ENCODE measurements at places on chromosomes 2 and 18. TPM values are rescaled to one million over a fixed set of nuclear protein-coding genes. Genes with fewer than 3 reads are reported as not detected.

The SATB2 gene
- total RNA-seq = 1.3 TPM

The RSAD2 gene
- total RNA-seq = 4.3 TPM

The TDRD15 gene
- total RNA-seq = 0.08 TPM

The IL36B gene
- not detected for total RNA-seq

The TGFA gene
- total RNA-seq = 1.1 TPM

DNA sequence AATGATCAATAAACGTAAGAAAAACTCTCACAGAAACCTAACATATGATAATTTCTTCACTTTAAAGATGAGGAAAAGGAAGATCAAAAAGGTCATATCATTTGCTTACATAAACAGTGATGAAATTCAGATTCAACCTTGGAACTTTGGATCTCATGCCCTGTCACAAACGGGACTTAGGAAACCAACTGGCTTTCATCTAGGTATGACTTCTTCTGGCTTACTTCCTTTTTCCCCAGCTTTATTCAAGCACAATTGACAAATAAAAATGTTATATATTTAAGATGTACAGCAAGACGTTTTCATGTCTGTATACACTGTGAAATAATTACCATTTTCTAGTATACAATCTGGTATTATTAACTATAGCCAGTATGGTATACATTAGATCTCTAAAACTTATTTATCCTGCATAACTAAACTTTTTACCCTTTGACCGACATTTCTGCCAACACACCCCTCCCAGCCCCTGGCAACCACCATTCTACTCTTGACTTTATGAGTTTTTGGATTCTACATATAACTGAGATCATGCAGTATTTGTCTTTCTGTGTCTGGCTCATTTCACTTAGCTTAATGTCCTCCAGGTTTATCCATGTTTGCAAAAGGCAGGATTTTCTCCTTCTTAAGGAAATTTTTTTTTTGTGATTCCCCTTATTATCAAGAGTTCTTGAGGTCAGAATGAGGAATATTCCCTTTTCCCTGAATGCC is 46.0 kb upstream of the COBLL1 start:
- no peak for DNase-seq

- DNase-seq = no peak
Measured at GRCh38 chr2:173357346-173357745, 2.7 kb downstream of the CDCA7 start.

DNA sequence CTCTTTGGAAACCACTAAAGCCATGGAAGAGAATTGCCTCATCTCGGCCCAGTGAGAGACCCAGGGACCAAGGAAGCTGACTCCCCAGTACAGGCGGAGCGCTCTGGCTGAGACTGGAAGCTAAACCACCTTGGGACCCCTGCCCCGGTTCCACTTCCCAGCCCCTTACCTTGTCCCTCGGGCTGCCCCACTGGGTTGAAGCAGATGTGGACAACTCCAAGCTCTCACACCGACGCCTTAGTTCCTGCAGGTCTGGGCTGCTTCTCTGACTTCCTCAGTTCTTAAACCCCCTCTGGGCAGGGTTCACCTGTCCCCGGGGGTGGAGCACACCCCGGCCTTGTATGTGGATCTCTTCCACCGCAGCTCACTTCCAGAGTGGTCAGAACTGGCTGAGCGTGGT is 266.2 kb downstream of the PHLPP1 start:
- DNase-seq = no peak

- DNase-seq = no peak
Measured at GRCh38 chr2:194166818-194167217, 1490.2 kb upstream of the SLC39A10 start.

GRCh38 chr2:136919682-136920081 is 154.3 kb downstream of the THSD7B start:
- no peak for DNase-seq

DNA sequence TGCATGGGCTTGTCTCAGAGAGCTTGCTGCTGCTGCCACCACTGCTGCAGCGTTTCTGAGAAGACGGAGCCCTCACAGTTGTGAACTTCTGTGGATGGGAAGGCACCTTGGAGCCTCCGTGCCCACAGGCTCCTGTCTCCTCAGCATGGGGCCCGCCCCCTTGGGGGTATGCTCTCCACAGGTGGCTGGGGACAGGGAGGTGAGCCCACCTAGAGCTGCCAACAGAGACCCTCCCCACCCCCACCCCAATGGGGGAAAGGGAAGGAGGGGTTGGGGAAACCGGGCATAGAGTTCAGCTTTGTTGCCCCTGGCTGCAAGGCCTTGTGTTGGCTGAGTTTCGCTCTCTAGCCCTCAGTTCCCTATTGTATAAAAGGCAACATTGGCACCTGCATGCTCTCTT is 76.1 kb downstream of the INPP4A start:
- DNase-seq = no peak

DNA sequence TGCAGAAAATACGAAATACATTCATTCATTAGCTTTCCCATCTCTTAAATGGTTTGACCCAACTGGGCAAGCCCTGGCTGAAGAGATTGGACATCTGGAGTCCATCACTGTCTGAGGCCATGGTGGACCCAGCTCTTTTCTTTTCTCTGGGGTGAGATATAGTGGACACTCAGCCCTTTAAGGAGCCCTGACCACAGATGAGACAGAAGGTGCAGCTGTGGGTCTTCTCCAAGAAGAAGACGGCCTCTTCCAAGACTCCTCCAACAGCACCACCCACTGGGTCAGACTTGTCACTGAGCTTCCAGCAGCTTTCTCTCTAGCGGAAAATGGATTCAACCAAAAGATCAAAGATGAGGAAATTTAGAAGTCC is 27.2 kb downstream of the TWIST2 start:
- no peak for DNase-seq

GRCh38 chr2:196177124-196177523 is 5.7 kb upstream of the STK17B start:
- no peak for DNase-seq

- no peak for DNase-seq
Measured at GRCh38 chr2:28590496-28591301, 94.8 kb downstream of the PLB1 start.

DNA sequence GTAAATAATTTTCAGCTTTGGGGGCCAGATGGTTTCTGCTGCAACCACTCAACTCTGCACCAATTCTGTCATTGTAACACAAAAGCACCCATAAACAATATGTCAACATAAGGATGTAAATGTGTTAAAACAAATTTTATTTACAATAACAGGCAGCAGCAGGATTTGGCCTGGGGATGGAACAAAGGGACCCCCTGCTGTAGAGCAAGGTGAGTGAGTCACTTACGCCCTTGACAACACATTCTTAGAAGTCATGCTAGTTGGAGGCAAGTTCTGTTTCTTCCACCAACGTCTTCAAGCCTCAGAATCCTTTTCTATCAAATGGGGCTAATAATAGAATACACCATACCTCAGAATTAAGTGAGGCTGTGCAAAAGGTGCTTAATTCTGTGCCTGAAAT is 610.2 kb upstream of the SYT4 start:
- DNase-seq = no peak

DNA sequence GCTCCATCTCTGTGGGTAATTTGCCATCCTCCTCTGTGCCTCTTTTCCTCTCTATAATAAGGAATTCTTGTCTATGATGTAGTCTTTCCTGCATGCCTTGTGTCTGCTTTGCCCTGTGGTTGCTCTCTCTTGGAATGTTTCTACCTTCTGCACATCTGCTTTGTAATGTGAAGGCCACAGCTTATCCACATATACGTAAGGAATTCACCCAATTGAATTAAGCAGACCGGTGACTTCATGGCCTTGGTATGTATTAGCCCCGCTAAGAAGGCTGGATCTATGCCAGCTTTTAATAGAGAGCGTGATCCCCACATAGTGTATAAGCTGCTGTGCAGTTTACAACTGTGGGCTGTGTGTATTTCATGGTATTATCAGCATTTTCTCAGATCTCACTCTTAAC is 274.7 kb downstream of the RNF144A start:
- no peak for DNase-seq

DNA sequence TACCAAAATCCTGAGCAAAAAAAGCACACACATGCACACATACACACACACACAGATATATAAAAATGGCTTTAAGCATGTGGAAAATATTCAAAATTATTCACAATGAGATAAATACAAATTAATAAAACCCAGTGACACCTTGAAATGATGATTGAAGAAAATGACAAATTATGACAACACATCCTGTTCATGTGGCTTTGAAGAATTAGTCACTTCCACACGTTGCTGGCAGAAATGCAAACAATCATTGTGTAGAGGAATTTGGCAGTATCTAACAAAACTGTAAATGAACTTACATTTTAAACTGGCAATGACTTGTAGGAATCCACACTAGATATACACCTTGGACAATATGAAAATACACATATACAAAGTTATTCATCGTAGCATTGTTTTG is 95.8 kb upstream of the RGPD4 start:
- DNase-seq = no peak

DNA sequence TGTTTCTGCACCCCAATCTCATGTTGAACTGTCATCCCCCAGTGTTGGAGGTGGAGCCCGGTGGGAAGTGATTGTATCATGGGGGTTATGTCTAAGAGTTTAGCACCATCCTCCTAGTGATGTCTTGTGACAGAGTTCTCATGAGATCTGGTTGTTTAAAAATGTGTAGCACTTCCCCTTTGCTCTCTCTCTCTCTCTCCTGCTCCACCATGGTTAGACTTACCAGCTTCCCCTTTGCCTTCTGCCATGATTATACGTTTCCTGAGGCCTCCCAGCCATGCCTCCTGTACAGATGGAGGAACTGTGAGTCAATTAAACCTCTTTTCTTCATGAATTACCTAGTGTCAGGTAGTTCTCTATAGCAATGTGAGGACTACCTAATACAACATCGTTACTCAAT is 396.9 kb upstream of the LRATD1 start:
- no peak for DNase-seq

GRCh38 chr2:26946841-26947784 is 23.3 kb upstream of the MAPRE3 start:
- DNase-seq = peak; percentile 86

GRCh38 chr2:237097326-237097910 is 11.7 kb downstream of the COPS8 start:
- no peak for DNase-seq

DNA sequence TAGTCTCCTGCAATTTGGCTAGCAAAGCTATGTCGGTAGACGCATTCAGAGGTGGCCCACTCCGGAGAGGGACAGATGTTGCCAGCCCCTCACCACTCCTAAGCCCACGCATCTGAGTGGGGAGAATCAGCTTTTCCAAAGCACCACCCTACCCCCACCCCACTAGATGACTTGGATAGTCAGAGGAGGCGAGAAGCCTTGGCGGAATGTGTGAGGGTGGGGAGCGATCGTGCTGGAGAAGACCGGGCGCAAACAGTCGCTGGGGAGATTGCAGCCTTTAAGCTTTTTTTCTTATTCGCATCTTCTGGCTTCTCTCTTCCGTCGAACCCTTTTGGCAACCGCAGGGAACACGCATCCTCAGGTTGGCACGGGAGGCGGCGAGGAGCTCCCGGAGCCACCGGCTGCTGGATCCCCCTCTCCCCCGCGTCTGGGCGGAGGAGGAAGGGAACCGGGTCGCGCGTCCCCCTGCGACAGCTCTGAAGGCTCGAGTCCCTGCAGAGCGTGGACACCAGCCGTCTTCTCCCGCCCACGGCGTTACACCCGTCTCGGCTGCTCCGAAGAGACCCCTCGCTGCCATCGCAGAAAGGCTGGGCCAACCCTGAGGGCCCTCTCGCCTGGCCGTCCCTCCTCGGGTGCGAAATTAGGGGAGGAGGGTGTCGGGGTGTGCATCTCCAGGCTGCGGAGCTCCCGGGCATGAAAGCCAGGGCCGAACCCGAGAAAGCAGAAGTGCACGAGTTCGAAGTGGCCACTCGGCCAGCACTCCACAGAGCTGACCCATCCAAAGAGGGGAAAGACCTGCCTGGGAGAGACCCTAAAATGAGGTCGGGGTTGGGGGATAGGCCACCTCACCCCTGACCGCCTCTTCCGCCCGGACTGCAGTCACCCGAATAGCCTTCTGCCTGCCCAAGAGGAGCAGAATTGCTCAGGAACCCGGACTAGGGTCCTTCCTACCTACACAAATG is 12.2 kb downstream of the EVX2 start:
- no peak for DNase-seq
